ENCODE measurements at places on chromosomes 6 and 20.

DNA sequence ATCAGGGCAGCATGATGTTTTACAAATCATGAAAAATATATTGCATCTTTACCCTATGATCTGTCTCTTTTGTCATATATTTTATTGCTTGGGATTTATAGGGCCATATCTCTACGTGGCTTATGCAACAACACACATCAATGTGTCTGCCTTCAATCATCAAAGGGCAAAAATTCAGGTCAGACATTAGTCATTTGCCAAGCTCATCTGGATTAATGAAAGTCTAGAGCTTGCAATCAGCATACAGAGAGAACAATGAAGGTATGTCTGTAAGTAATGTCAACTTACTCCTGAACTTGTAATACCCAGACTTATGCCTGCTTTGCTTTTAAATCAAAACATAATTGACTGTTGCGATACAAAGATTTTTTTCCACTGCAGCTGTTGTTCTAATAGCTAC is 282.7 kb downstream of the HAO1 start:
- DNase-seq, result no peak

DNA sequence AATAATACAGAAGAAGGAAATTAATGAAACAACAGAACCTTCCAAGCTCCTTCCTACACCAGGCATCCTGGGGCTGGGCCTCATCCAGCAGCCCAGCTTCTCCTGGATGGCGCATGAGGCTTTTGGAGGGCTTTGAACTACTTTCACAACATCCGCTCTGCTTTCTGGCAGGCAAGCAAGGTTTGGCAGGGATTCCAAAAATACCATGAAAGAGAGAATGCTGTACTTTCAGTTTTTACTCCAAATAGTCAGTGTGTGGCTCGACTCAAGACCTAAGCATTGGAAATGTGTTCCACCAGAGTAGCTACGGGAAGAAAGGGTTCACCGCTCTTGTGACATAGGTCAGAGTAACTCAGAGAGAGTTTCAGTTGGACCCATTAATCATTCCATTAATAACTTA is 125.4 kb downstream of the OPRM1 start:
- peak; percentile 90 for DNase-seq

- DNase-seq, result no peak
Measured at GRCh38 chr6:105900125-105900937, 185.8 kb upstream of the PRDM1 start.

DNA sequence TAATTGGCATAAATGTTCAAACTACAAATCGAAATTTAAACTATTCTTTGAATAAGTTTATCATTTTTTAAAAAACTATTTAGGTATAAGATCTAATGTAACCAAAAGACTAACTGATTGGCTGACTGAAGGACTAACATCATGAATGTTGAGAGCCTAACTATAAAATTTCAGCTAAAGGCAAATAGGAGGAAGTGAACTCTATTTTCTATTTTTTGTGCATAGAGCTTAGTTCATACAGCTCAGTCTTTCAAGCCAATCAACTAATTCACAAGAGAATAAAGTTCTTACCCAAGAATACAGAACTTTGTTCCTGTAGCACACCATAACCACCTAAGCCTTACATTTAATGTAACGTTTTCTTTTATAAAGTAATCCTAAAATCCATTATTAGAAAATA is 46.3 kb upstream of the STXBP5 start:
- no peak for DNase-seq

DNA sequence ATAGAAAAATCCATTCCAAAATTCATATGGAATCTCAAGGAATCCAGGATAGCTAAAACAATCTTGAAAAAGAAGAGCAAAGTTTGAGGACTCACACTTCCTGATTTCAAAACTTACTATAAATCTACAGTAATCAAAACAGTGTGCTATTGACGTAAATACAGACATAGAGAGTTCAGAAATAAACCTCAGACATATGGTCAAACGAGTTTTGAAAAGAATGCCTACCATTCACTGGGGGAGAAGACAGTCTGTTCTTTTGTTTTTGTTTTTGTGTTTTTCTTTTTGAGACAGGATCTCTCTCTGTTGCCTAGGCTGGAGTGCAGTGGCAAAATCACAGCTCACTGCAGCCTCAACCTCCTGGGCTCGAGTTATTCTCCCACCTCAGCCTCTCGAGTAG is 25.3 kb upstream of the PROKR2 start:
- DNase-seq, result no peak

DNA sequence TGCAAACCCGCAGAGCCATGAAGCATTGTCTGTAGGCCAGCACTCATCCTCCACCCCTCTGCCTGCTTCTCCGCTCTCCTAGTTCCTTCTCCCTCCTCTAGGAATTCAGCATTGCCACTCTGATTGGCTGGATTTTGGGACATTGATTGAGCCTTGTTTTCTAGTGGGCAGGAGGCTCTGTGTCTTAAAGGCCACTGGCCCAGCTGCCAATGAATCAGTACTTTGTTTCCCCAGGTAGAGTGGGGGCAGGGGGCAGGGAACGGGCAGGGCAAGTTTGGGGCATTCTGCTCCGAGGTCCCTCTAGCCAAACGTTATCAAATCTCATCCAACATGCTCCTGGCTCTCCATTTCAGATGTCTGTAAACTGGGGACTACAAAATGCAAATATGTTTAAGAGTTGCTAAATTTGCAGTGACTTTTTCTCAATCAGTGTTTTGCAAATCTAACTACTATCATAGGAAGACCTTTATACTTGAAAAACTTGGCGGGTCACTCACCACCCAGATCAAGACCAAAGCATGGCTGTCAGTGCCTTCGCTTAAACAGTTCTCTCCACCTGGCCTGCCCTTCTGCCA is 10.4 kb upstream of the BPI start:
- no peak for DNase-seq

- no peak for DNase-seq
Measured at GRCh38 chr20:3580412-3580811, 82.8 kb downstream of the GFRA4 start.

- DNase-seq, result no peak
Measured at GRCh38 chr6:30323806-30324205, 2.9 kb upstream of the TRIM39 start.

DNA sequence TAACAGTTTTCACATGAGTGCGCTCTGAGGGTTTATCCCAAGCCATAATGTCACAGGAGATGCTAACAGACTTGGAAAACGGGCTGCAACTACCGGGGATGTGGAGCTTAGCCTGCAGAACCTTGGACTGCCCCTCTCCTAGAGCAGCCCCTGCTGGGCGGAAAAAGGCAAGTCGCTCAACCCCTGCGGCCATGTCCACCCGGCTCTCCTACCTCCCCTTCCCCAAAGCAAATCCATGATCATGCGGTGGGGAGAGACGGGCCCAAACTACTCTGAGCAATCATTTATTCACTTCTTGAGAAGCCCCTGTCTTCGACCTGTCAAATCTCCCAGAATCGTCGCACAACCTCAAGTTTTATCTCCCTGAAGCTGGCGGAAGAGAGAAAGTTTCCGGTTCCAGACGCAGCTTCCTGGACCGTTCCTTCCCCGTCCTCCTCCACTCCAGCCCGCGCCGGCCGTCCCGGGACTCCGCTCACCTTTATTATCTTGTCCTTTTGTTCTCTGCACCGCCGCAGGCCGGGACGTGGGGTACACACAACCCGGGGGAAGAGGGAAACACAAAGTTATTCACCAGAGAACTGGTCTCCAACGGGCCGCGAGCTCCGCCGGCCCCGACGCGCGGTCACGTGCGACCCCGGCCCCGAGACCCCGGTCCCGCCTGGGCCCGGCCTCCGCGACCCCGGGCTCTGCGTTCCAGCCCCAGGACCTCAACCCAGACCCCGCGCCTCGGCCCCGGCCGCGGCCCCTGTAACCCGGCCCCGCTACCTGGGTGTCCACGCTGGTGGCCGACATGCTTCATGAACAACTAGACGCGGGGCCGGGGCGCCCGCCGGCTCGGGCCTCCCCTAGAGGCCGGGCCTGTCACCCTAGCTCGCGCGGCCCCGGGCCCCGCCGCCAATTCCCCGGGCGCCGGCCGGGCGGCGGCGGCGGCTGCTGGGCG is 560 bp downstream of the YTHDF1 start:
- no peak for DNase-seq
